ENCODE measurements at places on chromosomes 7 and 10. TPM values are rescaled to one million over a fixed set of nuclear protein-coding genes. Genes with fewer than 3 reads are reported as not detected.

- no peak for DNase-seq
These were observed 114.6 kb downstream of the PDE1C start for GRCh38 chr7:31955641-31956040.

DNA sequence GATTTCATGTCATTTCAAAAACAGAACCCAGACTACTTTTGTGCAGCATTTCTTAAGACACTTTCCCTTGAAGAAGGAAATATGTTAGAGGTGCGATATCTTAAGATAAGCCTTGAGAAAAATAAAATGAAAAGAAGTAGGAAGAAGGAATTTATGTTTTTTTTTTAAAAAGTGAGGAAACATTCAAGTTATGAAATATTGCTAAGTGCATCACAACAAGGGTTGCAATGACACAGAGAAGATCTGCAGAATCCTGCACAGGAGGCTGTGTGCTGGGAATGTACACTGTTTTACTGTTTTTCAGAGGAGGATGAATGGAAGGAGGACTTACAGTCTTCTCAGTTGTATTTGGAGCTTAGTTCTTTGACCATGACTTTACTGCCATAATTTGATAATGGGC lies 79.8 kb upstream of the NME8 start:
- DNase-seq, result no peak

The RBM20 gene
- 3.7 TPM for polyA plus RNA-seq

- no peak for DNase-seq
These were observed 60.1 kb upstream of the GNA12 start for GRCh38 chr7:2904202-2904601.

- no peak for DNase-seq
These were observed 11.3 kb upstream of the MRPS24 start for GRCh38 chr7:43880596-43880995.

- no peak for DNase-seq
These were observed 3.3 kb downstream of the GOLGA7B start for GRCh38 chr10:97852840-97853405.

- DNase-seq, result no peak
These were observed 154.7 kb downstream of the ADK start for GRCh38 chr10:74305730-74306129.

Measured in K562 (cell line).